ENCODE measurements at places on chromosomes 12 and 14. TPM values are rescaled to one million over a fixed set of nuclear protein-coding genes. Genes with fewer than 3 reads are reported as not detected.

Gene RASSF8
- total RNA-seq: 37.8 TPM

GRCh38 chr14:37695866-37696265 lies 100.4 kb downstream of the TTC6 start:
- DNase-seq: no peak

GRCh38 chr14:64692986-64693809 lies 11.0 kb upstream of the PLEKHG3 start:
- DNase-seq: no peak

Gene HOXC5
- not detected for total RNA-seq

Gene RDH16
- 0.22 TPM for total RNA-seq
